Prostate gland (tissue), 2 donors: ENCODE measurements at places on chromosomes 5 and 9.

DNA sequence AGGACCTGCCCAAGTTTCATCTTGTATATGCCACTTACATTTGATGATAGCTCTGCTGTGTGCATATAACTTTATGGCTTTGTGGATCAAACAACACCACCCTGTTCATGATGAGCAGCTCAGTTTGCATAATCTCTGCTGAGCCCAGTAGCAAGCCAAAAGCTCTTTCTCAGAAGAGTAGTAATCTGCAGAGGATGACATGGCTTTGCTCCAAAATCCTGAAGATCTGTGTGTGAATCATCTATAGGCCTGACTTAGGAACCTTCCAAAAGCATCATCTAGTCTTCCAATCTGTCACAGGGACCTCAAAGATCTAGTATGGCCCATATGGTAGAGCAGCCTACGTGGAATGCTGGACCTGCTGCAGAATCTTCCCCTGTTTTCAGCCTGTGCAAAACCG is 394.6 kb downstream of the PSAT1 start:
- no peak for DNase-seq

GRCh38 chr5:113759505-113759904 is 246.0 kb downstream of the YTHDC2 start:
- no peak for DNase-seq

DNA sequence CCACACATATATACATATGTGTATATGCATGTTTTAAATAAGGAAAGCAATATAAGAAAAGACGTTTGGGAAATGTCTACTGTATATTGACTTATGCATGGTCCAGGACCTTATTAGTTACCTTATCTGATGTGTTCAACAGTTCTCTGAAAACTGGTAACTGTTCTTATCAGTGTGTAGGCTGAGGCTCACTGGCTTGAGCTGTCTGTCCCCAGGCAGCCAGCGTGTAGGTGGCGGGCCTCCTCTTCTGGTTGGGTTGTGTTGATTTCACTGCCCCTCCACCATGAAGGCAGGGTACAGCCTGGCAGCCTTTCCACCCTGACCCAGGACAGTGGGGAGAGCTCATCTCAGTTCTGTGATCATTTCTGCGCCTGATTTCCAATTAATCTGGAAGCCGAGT is 38.7 kb upstream of the SEMA4D start:
- no peak for DNase-seq

GRCh38 chr9:131153595-131153994 is 28.2 kb downstream of the NUP214 start:
- DNase-seq = no peak

- DNase-seq = no peak
Observed at GRCh38 chr5:160272264-160272663, 40.1 kb downstream of the CCNJL start.

GRCh38 chr9:107816561-107817021 is 327.0 kb upstream of the KLF4 start:
- DNase-seq = no peak

DNA sequence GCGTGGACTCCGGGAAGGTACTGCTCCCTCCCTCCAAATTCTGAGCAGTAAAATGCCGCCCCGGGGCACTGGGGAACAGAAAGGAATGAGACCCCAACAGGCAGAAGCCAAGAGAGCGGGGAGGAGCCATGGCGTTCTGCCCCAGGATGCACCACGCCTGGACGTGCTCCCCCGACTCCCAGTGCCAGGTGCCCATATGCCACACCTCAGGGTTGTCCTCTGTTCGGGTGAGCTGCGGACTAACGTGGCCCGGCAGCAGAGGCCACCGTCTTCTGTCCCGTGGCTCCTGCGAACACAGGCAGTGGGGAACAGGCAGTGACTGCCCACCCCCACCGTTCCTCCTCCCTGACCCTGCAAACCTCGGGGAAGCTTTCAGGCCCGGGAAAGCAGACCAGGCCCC is 4.8 kb downstream of the SURF6 start:
- no peak for DNase-seq

DNA sequence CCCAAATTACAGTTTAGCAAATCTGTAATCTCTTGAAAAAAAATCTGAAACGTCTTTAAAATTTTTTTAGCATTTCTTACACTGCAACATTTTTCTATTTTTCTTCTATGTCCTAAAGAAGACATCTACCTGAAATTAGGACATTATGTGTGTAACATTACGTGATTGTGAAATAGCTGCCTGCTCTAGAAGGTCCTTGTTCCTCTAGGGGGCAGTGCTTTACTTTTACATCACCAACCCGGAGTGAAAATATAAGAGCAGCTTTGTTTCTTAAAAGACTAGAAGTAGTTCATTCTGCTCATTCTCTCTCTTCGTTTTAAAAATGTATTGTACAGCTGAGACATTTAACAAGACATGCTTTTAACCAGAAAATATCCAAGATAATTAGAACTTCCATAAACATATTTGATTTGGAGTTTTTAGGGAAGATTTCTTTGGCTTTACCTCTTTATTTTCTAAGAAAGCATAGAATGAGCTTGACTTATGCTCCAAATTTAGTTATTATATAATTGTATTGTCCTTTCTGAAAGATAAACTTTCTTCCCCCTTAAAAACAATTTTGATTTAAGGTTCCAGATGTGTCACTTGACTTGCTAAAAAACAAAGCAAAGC is 48.1 kb upstream of the RIOK2 start:
- DNase-seq = peak; percentile 34

GRCh38 chr5:8848997-8849594 is 696.8 kb downstream of the SEMA5A start:
- DNase-seq = no peak

DNA sequence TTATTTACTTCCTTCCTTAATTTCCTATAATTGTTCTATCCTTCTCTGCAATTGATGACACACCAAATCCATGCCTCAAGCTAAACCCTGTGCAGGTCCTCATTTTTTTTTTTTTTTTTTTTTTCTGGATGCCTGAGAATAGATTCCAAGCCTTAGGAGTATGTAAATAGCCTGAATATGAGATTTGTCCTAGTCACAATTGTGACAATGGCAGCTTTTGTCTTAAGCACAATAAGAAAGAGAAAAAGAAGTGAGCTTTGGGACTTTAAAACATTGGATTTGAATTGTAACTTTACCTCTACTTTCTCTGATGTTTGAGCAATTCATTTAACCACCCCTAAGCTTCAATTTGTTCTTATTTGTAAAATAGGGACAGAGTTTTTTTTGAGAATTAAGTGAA is 280.5 kb downstream of the TUSC1 start:
- DNase-seq = no peak

- DNase-seq = no peak
Observed at GRCh38 chr9:22165144-22165543, 156.0 kb upstream of the CDKN2B start.

- DNase-seq = no peak
Observed at GRCh38 chr5:175842951-175843793, 28.2 kb upstream of the CPLX2 start.

- DNase-seq = no peak
Observed at GRCh38 chr5:6632324-6632887, 438 bp downstream of the NSUN2 start.

DNA sequence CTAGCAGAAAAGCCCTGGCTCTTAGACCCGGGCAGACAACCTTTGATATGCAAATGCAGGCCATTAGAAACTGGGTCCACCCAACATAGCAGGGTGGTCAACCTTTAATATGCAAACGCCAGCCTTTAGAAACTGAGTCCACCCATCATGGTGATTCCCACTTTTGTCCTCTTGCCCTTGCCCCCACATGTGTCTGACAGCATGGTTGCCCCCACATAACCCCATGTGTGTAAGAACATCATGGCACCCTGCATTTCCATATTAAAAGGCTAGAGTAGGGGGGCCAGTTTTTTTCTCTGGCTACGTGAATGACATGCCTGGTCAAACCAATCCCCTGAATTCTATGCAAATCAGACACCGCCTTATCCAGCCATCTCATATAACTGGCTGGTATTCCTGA is 273.2 kb upstream of the PRDM9 start:
- no peak for DNase-seq

DNA sequence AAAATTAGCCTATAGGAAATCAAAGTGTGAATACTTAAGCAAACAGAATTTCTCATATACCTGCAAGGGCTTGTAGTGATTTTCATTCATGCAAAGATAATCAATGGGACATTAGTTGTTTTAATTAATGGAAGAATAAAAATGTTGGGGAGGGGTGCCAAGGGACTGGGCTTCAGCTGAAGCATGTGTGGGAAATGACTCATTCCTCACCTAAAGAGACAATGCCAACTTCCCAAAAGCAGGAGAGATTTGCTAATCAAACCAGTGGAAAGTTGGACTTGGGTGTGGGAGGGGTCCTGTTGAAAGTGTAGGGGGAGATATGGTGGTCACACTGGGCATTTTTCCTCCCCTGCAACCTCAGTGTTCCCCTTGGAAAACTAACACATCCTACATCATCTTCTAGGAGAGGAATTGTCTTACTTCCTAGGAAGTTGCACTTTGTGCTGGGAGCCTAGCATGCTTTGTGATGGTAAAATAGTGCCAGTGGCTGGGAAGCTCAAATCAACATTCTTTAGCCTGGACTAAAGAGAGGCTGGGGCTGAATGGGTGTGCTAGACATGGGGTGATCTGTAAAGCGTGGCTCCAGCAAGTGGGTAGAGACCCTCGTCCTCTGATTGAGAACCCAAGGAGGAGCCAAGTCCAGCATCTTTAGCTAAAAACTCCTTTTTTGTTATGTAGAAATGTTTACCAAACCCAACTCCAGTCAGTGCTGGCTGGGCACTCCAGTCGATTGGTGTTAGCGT is 6.4 kb upstream of the LHX2 start:
- no peak for DNase-seq

GRCh38 chr5:1659100-1659981 is 135.6 kb upstream of the LPCAT1 start:
- no peak for DNase-seq

DNA sequence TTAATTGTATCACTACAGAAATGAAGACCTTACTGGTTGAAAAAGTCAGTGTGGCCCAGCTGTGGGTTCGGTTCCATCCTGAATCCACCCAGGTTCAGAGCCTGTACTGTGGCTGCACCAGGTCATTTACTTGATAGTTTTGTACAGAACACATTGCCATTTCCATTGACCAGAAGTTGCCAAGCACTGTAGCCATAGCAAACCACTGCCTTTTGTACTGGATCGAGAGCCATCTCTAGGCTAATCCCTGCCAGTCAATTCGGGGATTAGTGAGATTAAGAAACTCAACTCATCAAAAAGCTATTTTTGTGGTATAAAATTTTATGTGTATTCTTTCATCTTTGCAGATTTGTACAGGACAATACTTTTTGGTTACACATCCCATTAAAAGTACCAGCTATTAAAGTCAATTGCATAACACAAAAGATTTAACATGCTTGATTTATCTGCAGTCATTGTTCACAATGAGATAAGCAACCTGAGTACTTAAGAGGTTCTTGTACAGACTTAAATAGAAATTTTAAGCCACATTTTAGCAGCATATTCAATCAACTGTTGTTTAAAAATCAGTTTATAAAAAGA is 108.5 kb upstream of the OTULINL start:
- no peak for DNase-seq

- no peak for DNase-seq
Observed at GRCh38 chr5:176353533-176353932, 8.0 kb downstream of the KIAA1191 start.

DNA sequence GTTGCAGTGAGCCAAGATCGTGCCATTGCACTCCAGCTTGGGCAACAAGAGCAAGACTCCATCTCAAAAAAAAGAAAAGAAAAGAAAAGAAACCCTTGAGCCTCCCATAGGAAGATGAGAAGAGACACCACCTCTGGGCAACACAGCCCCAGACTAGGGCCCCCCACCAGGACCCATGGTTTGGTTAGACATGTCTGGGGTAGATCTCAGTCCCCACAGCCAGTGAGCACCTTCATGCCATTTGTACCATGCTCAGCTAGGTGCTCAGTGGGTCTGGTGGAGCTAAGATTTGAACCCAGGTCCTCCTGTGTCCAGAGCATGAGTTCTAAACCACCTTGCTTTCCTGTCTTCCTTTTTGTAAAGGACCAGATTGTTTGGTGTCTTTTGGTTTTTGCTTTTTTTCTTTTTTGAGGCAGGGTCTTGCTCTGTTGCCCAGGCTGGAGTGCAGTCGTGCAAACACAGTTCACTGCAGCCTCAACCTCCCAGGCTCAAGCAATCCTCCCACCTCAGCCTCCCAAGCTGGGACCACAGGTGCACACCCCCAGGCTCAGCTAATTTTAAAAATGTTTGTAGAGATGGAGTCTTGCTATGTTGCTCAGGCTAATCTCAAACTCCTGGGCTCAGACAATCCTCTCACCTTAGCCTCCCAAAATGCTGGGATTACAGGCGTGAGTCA is 11.7 kb downstream of the OLFML2A start:
- no peak for DNase-seq

DNA sequence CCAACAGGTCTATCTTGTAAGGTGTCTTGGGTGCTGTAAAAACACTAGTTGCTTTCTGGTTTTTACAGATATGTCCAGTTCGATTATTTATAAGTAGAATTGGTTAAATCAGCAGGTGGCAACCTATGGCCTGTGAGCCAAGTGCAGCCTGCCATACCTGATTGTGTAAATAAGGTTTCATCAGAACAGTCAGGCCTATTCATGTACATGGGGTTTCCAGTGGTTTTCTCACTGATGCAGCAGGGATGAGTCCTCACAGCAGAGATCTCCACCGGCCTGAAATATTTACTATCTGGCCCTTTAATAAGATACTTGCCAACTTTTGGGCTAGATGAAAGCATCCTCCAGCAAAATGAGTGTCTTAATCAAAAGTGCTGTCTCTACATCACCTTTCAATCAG is 132.9 kb upstream of the ICE1 start:
- DNase-seq = no peak

- no peak for DNase-seq
Observed at GRCh38 chr5:123809594-123810221, 297.7 kb downstream of the CSNK1G3 start.

GRCh38 chr5:139698490-139699146 is 50.5 kb downstream of the CXXC5 start:
- DNase-seq = peak; percentile 37

DNA sequence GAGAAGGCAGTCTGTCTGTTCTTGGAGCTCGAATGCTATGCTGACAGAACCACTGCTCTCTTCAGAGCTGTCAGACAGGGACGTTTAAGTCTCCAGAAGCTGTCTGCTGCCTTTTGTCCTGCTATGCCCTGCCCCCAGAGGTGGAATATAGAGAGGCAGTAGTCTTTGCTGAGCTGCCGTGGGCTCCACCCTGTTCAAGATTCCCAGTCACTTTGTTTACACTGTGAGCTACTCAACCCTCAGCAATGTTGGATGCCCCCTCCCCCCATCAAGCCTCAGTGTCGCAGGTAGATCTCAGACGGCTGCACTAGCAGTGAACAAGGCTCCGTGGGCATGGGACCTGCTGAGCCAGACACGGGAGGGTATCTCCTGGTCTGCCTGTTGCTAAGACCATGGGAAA is 344.2 kb downstream of the TMEM161B start:
- no peak for DNase-seq

DNA sequence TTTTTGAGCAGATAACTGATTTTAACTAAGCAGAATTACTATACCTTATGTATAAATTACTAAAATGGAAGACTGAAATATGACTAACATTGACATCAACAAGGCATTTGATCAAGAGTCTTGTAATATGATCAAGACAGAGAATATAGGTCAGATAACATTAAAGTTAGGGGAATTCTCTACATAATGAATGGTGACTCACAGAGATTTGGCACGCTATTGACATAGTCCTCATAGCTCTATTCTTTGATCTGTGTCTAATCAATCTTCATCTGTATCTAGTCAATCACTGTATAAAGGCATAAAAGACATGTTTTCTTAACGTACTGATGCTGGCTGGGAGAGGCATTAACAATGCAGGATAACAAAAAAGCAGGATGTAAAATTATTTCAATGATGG is 17.4 kb downstream of the ABITRAM start:
- no peak for DNase-seq

- DNase-seq = no peak
Observed at GRCh38 chr5:141711687-141712086, 29.7 kb upstream of the ARAP3 start.
